Fibroblast of mammary gland (primary cell): ENCODE measurements at places on chromosomes 13 and 19.
A peak's percentile ranks its signal among the peaks of the same experiment; 100 is the strongest.

- DNase-seq = peak; percentile 22
Measured at GRCh38 chr19:41997121-41997850, 3.3 kb upstream of the ATP1A3 start.

DNA sequence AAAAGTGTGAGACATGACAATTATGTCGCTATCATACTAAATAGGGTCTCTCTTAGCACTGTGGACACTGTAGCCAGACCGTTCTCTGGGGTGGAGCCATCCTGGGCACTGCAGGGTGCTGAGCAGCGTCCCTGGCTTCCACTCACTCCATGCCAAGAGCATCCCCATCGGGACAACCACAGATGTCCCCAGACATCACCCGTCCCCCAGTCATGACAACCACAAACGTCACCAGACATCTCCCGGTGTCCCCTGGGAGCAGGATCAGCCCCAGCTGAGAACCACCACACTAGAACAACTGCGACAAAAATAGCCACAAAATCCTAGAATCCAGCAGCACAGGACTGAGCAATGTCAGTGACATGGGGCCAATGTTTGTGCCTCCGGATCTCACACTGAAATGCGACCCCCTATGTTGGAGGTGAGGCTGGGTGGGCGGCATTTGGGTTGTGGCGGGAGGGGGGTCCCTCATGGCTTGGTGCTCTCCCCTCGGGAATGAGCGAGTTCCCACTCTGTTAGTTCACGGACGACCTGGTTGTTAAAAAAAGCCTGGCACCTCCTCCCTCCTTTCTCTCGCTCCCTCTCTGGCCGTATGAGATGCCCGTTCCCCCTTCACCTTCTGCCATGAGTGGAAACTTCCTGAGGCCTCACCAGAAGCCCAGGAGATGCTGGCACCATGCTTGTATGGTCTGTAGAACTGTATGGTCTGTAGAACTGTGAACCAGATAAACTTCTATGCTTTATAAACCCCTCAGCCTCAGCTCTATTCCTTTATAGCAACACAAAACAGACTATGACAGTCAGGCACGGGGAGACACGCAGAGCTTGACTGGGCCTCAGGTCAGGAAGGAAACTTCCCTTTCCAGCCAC, 93.9 kb downstream of the GADD45B start:
- no peak for DNase-seq

DNA sequence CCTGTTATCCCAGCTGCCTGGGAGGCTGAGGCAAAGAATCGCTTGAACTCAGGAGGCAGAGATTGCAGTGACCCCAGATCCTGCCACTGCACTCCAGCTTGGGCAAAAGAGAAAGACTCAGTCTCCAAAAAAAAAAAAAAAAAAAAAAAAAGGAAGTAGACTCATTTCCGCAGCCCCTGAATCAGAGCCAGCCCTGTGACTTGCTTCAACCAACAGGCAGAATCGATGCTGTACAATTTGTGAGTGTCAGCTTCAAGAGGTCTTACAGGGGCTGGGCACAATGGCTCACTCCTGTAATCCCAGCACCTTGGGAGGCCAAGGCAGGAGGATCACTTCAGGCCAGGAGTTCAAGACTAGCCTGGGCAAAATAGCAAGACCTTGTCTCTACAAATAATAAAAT, 12.8 kb downstream of the ANKRD27 start:
- peak; percentile 75 for DNase-seq

GRCh38 chr13:76363682-76364289, 522.4 kb downstream of the KCTD12 start:
- no peak for DNase-seq

GRCh38 chr19:31253526-31254179, 95.6 kb downstream of the TSHZ3 start:
- DNase-seq = no peak

- no peak for DNase-seq
Measured at GRCh38 chr13:70191034-70191433, 82.8 kb upstream of the KLHL1 start.

GRCh38 chr13:99332456-99332855, 25.3 kb upstream of the GPR183 start:
- DNase-seq = no peak

DNA sequence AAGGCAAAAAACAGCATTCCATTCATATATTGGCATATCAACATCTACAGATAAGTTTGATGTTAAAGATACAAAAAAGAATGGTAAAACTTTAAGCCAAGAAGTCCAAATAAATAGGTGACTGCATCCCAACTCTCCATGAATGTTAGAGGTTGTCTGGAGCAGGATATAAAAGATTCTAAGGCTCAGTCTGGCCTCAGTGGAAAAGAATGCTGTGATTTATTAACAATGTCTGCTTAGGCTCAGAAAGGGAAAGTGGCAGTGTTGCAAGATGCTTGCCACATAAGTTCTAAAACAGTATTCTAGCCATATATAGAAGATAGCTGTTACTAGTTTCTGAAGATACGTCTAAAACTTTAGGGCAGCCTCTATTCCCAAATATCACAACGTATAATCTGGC, 179.8 kb upstream of the NBEA start:
- no peak for DNase-seq
